Muscle of leg (tissue), 16 donors: ENCODE measurements at places on chromosomes 12 and 14. TPM values are rescaled to one million over a fixed set of nuclear protein-coding genes. Genes with fewer than 3 reads are reported as not detected.

TDRD9 gene
- polyA plus RNA-seq: 0.61 TPM

TMEM63C gene
- polyA plus RNA-seq: 3.1 TPM

MIP gene
- not detected for polyA plus RNA-seq

TMTC2 gene
- 23.1 TPM for polyA plus RNA-seq

LRP6 gene
- polyA plus RNA-seq: 36.3 TPM

STXBP6 gene
- 33.5 TPM for polyA plus RNA-seq

MLH3 gene
- 20.0 TPM for polyA plus RNA-seq

GRCh38 chr14:35506927-35507326, 27.0 kb upstream of the INSM2 start:
- DNase-seq: no peak

- peak; percentile 3 for DNase-seq
These were observed 1317.6 kb downstream of the TMEM121 start for GRCh38 chr14:106843951-106844483.

DNA sequence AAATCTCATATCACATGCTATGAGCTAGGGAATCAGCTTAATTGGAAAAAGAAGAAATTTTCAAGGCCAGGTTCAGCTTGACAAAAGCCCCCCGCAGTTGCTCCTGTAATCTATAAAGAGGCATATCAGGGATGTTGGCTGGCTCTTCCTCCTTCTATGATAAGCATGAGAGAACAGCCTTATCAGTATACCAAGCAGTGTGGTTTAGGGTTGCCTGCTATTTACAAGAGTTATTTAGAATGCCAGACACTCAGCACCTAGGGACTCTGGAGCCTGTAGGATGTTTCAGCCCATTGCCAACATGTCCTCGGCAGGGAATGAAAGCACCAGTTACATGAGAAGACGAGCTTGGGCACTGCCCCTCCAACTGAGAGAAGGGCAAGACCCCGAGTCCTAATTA, 89.5 kb upstream of the TMPO start:
- DNase-seq: no peak

- peak; percentile 49 for DNase-seq
These were observed 677 bp downstream of the C12orf75 start for GRCh38 chr12:105330931-105331804.

GRCh38 chr12:120132863-120133385, 16.4 kb upstream of the RAB35 start:
- DNase-seq: no peak

- no peak for DNase-seq
These were observed 10.1 kb downstream of the CHST11 start for GRCh38 chr12:104466709-104467345.

DNA sequence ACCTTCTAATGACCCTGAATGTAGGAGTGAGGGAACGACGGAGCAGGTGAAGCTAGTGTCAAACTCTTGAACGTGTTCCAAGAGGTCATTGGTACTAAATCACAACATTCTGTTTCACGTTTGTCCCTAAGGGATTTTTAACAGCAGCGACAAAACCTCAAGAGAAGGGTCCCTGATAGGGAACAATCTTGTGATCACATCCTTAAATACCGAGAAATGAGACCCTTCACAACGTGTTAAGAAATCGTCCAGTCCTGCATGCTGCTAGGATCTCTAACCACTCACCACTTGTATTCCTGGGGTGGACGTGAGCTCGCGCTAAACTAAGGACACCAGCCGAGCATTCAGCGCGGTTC, 134.1 kb upstream of the KRAS start:
- DNase-seq: no peak

DNA sequence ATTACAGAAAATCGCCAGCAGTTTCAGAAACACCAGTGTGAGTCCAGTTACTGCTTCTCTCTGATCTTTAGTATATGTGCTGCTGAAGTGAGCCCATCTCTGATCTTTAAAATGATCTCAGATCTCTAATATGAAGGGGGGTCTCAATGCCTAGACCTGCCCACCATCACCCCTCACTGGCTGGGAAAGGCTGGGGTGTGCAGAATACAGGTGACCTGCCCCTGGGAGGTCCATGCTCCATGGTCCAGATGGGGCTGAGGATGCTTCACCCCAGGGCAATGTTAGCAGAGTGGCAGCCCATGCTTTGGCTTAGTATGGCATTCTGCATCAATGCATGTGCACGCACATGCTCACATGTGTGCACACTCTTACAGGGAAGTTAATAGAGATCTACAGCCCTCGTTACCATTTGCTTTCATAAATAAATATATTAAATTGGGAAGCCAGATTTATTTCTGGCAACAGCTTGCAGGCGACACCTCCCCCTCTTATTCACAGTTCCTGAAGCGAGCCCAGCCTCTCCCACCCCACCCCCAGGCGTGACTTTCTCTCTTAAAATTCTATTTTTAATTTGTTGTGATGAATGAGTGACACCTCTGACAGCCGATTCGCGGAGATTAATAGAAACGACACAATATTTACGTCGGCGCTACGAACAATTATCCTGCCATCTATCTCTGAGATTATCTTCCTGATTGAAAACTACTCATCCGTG, 104.7 kb upstream of the ESRRB start:
- no peak for DNase-seq

GRCh38 chr12:34341362-34341733, 319.1 kb downstream of the ALG10 start:
- DNase-seq: no peak

- DNase-seq: no peak
These were observed 17.2 kb downstream of the CALCOCO1 start for GRCh38 chr12:53710091-53710490.

DNA sequence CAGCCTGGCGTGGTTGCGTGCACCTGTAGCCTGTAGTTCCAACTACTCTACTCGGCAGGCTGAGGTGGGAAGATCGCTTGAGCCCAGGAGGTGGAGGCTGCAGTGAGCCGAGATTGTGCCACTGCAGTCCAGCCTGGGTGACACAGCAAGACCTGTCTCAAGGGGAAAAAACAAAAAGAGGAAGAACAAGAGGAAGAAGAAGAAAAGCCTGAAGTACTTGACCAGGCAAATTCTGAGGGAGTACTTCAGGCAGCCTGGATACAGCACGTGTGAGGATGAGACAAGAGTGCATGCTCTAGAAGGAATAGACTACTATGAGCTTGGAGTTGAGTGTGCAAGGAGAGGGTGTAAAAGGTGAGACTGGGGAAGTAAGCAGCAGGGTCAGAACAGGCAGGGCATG, 1.8 kb downstream of the GDF3 start:
- peak; percentile 29 for DNase-seq

DNA sequence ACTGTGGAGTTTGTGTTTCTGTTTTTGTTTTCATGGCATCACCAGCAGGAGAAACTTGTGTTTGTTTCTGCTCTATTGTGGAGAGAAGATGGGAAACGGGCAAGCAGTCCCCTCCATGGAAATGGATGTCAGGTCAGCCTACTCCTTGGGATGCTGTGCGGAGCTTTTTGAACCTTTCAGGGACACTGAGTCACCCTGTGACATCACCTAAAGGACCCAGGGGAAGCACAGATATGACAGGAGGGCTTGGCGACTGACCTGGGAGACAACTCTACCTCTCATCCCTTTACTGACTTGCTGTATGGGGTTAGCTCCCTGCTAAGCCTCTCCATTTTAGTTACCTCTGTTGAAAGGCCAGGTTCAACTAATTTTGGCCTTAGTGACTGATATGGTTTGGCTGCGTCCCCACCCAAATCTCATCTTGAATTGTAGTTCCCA, 706.9 kb upstream of the TMEM132C start:
- DNase-seq: no peak
